H7 (cell line): ENCODE measurements at places on chromosomes 4 and X.

DNA sequence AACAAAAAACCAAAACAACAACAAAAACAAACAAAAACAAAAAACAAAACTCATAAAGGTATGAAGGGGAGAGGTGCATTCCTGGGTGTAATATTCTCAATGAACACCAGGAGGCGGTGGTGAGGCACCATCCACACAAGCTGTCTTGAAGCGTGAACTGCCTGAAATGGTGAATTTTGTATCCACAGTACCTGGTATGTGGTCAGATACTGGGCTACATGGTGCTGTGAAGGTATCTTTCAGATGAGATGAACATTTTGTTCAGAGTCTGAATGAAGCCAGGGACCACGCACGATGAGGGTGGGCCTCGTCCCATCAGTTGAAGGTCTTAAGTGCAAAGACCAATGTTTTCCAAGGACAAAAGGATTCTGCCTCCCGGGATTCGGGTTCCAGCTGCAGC, 58.5 kb downstream of the ASMT start:
- peak; percentile 58 for DNase-seq

DNA sequence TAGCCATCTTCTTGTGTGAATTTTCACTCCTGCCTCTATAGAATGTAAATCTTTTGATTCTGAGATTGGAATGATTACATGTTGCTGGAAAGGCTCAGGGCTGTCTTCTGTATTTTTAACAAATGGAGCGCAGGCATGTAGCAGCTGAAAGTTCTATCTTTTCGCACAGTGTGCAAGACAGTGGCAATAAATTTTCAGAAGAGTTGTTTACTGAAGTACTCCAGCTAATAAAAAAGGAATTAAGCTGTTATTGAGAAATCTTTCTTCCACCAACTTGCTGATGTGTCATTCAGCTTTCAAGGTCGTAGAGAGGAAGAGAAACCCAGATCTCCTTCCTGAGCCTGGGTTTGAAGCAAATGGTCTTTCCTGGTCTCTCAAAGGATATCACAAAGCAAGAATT, 122.0 kb upstream of the PUDP start:
- no peak for DNase-seq

GRCh38 chr4:10413177-10413576, 44.0 kb downstream of the ZNF518B start:
- DNase-seq, result no peak

GRCh38 chrX:444305-444704, 57.6 kb upstream of the PPP2R3B start:
- no peak for DNase-seq

GRCh38 chr4:34157547-34157946, 2086.8 kb downstream of the ARAP2 start:
- DNase-seq, result no peak

DNA sequence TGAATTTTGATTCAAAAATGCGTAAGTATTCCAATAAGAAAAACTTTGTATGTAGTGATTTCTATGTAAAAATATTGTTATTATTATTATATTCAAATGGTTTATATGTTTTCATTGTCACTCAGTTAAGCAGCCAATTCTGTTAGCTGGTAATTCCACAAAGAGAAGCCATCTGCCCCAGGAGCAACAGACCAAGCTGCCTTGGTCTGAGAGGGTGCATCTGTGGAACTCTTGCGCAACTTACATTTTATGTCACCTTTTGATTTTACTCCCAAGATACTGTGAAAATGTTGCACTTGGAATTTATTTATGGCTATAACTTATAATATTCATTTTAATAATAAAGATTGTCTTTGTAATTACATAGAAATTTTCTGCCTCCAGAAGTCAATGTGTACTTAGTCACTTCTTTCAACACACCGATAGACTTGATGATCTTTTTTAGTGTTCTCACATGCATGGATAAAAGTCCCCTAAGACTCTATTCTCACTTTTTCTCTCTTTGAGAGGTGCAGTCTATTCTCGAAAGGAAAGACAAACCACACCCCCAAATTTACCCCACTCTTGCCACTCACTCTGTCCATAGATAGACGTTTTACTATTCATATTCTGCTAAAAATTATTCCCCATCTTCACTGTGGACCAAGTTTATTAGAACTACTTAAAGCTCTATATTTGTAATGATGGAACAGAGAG, 30.6 kb downstream of the GPR174 start:
- no peak for DNase-seq

- no peak for DNase-seq
These were observed 55.5 kb upstream of the PROM1 start for GRCh38 chr4:16139066-16139945.

DNA sequence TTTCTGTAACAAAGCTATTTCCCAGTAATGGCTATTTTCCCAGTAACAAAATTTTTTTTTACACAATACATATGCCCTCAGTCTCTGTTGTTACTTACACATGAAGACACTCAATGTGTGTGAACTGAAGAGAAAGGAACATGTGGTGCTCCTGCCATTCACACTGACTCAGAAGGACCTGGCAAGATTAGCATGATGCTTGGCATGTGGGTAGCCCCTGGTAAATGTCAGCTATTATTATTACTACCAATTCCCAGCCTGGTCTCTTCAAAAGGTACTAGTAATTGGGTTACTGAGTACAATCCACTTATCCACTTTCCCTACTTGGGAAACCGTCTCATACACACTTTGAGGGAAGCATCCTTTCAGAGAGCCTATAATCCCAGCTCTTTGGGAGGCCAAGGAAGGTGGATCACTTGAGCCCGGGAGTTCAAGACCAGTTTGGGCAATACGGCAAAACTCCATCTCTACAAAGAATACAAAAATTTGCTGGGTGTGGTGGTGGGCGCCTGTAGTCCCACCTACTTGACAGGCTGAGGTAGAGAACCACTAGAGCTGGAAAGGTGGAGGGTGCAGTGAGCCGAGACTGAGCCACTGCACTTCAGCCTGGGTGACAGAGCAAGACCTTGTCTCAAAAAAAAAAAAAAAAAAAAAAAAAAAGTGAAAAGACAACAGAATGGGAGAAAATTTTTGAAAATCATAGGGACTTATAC, 14.6 kb downstream of the RBBP7 start:
- DNase-seq, result no peak

DNA sequence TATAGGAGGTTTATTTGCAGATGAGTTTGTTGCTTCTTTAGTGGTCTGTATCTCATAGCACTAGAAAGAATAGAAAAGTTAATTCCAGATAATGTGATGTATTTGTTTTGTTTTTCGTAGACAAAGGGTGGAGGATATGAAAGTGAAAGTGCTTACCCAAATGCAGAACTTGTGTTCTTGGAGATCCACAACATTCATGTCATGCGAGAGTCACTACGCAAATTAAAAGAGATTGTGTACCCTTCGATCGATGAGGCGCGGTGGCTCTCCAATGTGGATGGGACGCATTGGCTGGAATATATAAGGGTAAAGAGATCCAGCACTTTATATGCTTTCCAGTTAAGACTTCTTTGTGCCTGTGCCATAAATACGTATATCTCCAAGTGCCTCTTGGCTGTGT, 43.3 kb downstream of the MTMR1 start:
- DNase-seq, result no peak

GRCh38 chr4:24971192-24971591, 58.4 kb upstream of the CCDC149 start:
- no peak for DNase-seq

GRCh38 chr4:176198316-176198903, 3.0 kb upstream of the SPATA4 start:
- DNase-seq, result peak; percentile 8

DNA sequence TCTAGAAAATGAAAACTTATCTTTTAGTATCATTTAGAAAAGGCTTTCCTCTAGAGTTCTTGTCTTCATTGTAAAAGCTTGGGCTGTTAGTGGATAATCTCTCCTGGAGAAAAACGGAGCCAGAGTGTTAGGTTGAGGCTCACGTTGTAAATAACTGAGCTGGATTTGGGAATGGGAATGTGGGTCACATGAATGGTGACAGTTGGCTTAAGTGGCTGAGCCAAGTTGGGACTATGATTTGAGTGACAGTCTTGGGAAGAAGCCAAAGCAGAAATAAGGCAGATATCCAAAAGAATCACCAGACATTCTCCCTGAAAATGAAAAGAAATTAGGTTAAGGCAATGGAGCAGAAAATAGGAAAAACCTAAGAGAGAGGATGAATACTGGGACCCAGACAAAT, 33.6 kb upstream of the PDGFC start:
- DNase-seq, result no peak

GRCh38 chr4:38503689-38504395, 160.2 kb upstream of the KLF3 start:
- DNase-seq, result no peak

- DNase-seq, result no peak
These were observed 536.3 kb upstream of the HTR2C start for GRCh38 chrX:114047558-114047957.

GRCh38 chr4:184343502-184344177, 126.0 kb upstream of the ENPP6 start:
- DNase-seq, result peak; percentile 84

DNA sequence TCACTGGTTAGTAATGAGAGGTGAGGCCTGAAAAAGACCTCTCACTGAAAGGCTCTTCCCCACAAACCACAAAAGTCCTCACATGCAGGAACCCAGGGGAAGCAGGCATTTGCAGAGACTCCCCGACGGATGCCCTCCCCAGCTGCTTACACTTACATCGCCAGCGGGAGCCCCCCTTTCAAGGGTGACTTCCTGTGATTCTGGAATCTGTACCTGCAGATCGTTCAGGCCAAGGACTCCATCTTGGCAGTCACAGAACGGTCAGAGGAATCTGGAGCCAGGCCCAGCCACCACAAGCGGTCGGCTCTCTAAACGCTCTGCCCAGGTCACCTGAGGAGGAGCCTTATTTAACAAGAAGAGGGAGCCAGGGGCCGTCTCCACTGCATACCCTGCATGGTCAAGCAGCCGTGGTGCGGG, 71.3 kb upstream of the STS start:
- DNase-seq, result no peak

GRCh38 chrX:150902434-150903109, 4.1 kb upstream of the CD99L2 start:
- peak; percentile 79 for DNase-seq

DNA sequence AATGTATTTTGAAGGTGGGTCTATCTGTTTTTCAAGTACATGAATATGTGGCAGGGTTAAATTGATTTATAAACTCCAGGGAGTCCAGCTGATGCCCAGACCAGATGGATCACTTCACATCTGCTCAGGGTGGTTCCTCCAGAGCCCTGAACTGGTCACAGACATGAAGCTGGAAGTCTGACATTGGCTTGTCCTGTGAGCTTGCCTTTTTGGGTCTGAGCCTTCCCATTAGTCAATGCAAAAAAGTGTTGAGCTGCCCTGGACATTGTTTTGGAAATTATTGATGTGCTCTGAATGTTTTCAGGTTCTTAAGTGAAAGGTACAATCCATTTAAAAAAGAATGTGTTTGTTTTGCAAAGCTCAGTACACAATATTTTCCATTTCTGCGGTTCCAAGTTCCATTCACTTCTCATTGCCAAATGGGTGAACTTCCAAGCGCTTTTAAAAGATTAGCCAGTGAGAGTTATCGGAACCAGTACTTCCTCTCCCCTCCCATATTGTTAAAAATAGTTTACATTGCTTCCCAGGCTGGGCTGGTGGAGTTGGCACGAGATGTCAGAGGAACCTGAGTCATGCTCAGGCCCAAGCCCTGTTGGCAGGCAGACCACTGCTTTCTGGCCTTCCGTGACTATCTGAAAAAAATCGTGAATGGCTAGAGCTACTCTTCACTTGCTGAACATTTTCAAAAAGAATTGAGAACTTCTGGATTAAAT, 52.1 kb downstream of the PDGFRA start:
- DNase-seq, result no peak

- DNase-seq, result no peak
These were observed 86.4 kb upstream of the CHRDL1 start for GRCh38 chrX:110881971-110882370.

DNA sequence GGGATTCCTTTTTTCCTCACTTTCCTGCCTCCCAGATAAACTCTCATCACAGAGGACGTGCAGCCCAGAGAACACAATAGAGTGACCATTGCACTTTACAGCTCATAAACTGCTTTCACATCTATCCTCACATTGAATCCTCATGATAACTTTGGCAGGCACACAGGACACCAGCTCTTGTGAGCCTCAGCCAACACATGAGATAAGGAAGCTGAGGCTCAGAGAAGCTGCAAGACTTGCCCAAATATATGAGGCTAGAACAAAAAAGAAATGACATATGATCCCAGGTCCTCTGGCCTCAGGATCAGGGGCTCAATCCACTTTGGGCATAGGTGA, 85.0 kb upstream of the CPEB2 start:
- DNase-seq, result no peak

GRCh38 chrX:19195243-19195610, 73.0 kb upstream of the ADGRG2 start:
- DNase-seq, result no peak
